Mesothelial cell of epicardium (in vitro differentiated cells): ENCODE measurements at places on chromosomes 6 and 20. TPM values are rescaled to one million over a fixed set of nuclear protein-coding genes. Genes with fewer than 3 reads are reported as not detected.

DNA sequence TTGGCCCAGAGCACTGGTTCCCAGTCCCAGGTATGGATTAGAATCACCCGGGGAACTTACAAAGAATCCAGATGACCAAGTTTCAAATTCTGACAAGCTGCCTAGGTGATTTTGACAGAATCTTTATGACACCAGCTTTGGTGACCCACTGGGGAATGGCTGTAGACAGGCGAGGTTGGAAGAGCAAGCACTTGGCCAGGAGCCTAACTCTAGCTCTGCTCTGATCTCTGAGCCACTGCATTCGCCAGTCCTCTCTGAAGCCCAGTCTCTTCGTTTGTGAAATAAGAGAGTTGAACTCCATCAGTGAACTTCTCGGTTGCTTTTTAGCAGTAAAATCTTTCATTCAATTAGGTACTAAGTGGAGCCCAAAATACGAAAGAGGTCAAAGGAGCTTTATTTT, 161.2 kb downstream of the VEGFA start:
- H3K27me3 ChIP-seq = peaks cover 52% of the 10 kb centered on the region
- H3K36me3 ChIP-seq = no peaks in the 10 kb centered on the region
- H3K4me1 ChIP-seq = peaks cover 27% of the 10 kb centered on the region
- H3K27ac ChIP-seq = no peak overlapping the region
- no peak overlapping the region for H3K4me3 ChIP-seq

DNA sequence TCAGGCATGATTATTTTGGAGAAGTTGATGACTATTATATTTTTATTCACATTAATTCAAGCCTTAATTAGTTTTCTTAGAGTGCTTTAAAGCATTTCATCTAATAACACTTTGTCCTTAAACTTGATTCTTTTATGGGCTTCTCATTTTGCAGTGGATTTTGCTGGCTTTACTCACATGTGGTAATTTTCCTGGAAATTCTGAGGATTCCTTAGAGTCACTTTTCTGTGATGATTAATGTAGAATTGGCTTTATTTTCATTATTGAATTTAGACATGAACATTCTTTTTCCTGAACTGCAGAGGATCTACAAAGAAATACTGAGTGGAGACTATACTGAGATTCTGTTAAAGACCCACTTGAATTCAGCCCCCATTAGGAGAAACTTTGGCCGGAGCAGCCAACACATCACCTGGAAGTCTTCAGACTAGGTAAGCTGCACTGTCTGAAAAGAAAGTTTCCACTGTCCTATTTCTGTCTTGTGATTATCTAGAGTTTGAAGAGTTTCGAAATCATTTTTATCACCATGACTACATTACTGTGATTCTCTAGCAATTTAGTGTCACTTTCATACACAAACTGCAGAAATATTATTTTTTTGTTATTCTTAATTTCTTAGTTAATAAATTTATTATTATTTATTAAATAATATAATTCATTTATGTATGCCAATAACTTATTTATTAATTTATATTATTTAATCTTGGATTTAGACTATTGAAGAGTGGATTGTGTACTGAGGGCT, 1.9 kb downstream of the RFPL4B start:
- H3K4me1 ChIP-seq = peaks cover 9% of the 10 kb centered on the region
- no peaks in the 10 kb centered on the region for H3K27me3 ChIP-seq
- peak overlapping the region; percentile 22 for H3K27ac ChIP-seq
- no peak overlapping the region for H3K4me3 ChIP-seq
- DNase-seq = no peak

SLC4A11 gene
- 1.0 to 2.5 TPM (median 1.9 TPM) in 3 replicates for total RNA-seq

RAET1L gene
- not detected in 3 replicates for total RNA-seq

GRCh38 chr6:22696481-22696880, 127.1 kb downstream of the HDGFL1 start:
- DNase-seq = no peak
- H3K27ac ChIP-seq = no peak overlapping the region
- no peak overlapping the region for H3K4me3 ChIP-seq
- H3K36me3 ChIP-seq = no peaks in the 10 kb centered on the region
- no peaks in the 10 kb centered on the region for H3K27me3 ChIP-seq

DNA sequence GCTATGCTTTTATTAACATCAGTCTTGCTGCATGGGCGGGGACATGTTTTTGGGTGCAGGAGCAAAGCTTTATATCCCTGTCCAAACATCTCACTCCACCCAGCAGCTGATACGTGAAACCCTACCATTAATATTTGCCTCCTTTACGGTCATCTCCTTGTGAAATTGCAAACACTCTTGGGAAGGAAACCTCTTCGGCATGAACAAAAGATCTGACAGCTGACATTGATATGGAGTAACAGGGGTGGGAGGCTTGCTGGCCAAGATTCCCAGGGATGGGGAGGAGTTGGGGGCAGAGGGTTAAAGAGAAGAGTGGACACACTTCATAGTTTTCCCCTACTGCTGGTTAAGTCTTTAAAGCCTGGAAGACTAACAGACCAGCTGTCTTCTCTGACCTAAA, 22.2 kb upstream of the VEGFA start:
- H3K4me1 ChIP-seq = peaks cover 26% of the 10 kb centered on the region
- H3K27ac ChIP-seq = no peak overlapping the region
- peak; percentile 29 for DNase-seq
- no peaks in the 10 kb centered on the region for H3K36me3 ChIP-seq
- H3K4me3 ChIP-seq = no peak overlapping the region

DNA sequence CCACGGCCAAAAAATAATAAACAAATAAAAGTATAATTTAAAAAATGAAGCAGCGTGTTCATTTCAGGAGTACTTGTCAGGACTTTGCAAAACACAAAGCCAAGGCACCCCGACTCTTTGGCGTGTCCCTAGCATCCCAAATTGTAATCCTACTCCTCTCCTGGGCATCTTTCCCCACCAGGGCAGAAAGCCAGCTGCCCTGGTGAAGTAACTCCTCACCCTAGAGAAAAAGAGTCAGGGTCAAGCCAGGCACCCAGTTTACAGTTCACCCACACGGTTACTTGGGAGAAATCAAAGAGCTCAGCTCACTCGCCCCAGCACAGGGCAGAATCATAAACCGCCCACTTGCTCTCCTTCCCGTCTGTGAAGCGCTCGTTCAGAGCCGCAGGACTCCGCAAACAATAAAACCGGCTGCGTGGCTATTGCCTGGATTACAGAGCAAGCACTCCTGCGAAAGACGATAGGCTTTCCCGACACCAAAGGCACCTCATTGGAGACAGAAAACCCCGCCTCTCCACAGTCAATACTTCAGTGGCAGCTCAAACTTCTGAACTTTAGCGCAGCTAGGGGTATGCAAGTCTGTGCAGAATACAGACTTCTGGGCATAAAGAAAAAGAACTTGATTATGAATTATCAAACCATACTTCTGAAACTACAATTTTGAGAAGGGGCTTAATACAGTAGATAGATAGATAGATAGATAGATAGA, 73.0 kb upstream of the NHSL1 start:
- H3K4me1 ChIP-seq = peaks cover 37% of the 10 kb centered on the region
- H3K27ac ChIP-seq = no peak overlapping the region
- H3K27me3 ChIP-seq = no peaks in the 10 kb centered on the region
- H3K36me3 ChIP-seq = no peaks in the 10 kb centered on the region
- H3K4me3 ChIP-seq = no peak overlapping the region

ZBP1 gene
- not detected in 3 replicates for total RNA-seq

GRCh38 chr6:18317850-18318249, 53.5 kb upstream of the DEK start:
- H3K27me3 ChIP-seq = no peaks in the 10 kb centered on the region
- H3K4me1 ChIP-seq = no peaks in the 10 kb centered on the region
- no peak for DNase-seq

MAP7 gene
- 15.1 to 15.5 TPM (median 15.5 TPM) in 3 replicates for total RNA-seq

CFAP206 gene
- 1.0 to 1.6 TPM (median 1.5 TPM) in 3 replicates for total RNA-seq

DNA sequence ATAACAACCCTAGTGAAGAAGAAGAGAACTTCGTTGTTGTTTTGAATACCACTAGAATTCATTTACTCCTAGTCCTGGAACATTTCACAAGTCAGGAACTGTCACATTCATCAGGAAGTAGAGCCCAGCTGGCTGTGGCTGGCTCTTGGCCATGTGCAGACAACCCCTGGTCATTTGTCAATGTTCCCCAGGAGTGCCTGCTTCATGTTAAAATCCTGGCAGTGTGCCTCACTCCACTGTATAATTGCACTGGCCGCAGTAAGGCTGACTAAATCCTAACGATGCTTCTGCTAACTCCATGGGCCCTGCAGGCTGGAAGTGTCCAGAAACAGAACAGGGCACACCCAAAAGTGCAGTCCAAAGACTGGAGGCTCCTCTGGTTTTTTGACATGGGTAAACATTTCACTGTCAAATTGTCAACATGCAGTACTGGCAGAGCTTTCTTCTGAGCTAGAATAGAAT, 41.5 kb upstream of the ADGRF1 start:
- H3K27me3 ChIP-seq = no peaks in the 10 kb centered on the region
- H3K4me1 ChIP-seq = peaks cover 41% of the 10 kb centered on the region
- peak overlapping the region; percentile 75 for H3K27ac ChIP-seq
- H3K4me3 ChIP-seq = no peak overlapping the region
- H3K36me3 ChIP-seq = no peaks in the 10 kb centered on the region
- DNase-seq = peak; percentile 81

EFCAB8 gene
- 0.11 to 0.51 TPM (median 0.47 TPM) in 3 replicates for total RNA-seq

DNA sequence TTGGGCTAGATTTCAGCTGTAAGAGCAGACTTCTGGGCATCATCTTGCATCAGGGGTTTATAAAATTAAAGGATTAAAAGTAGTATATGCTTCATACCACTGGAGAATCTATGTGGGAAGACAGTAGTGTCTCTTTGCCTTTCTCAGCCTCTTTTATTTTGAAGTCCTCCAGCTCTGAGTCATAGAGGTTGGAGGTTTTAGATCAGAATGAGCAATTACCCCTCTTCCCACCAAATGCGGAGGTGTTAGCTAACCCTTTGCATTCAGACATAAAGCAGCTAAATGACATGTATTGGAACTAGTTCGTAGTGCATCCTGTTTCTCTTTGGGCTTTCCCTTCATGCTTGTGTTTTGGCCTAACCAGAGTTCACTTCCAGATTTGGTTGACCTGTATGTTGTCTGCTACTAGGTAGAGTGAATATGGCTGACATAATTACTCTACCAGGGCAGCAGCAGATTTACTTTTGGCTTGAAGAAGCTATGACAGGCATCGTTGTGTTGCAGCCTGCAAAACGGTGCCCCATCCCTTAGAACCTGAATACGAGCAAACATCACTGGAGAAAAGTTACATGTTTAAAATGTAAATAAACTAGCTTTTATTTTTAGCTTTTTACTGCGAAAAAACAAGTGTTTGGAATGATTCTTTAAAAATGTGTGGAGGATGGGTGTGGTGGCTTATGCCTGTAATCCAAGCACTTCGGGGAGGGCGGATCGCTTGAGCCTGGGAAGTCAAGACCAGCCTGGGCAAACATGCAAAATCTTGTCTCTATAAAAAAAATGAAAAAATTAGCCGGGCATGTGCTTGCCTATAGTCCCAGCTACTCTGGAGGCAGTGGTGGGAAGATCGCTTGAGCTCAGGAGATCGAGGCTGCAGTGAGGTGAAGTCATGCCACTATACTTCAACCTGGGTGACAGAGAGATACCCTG, 82.2 kb downstream of the MYO6 start:
- H3K4me1 ChIP-seq = no peaks in the 10 kb centered on the region
- no peaks in the 10 kb centered on the region for H3K27me3 ChIP-seq
- no peak overlapping the region for H3K4me3 ChIP-seq

- H3K4me3 ChIP-seq = no peak overlapping the region
- no peaks in the 10 kb centered on the region for H3K4me1 ChIP-seq
- no peak overlapping the region for H3K27ac ChIP-seq
These were observed 6.9 kb downstream of the SGK2 start for GRCh38 chr20:43565758-43566104.

MDFI gene
- 146 to 149 TPM (median 148 TPM) in 3 replicates for total RNA-seq

DNA sequence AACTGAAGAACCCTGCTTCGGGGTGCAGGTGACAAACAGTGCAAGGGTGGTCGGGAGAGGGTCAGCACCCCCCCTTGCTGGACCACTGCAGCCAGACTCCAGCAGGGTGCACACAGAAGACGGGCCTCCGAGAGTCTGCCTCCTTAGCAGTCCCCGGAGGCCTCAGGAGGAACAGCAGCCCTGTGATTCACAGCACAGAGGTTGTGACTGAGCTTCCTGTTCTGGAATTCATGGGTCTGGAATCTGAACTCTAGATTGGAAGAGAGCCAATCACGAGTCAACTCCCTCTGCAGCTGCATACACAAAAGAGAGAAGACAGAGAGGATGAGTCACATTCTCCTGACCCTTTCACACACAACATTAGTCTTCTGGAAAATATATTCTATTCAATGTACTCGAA, 249.0 kb upstream of the OPRM1 start:
- DNase-seq = no peak
- no peak overlapping the region for H3K27ac ChIP-seq
- no peaks in the 10 kb centered on the region for H3K36me3 ChIP-seq
- H3K27me3 ChIP-seq = no peaks in the 10 kb centered on the region

CDSN gene
- total RNA-seq = not detected in 3 replicates

TCP11 gene
- 0.20 to 0.24 TPM (median 0.20 TPM) in 3 replicates for total RNA-seq

- no peak for DNase-seq
- H3K4me1 ChIP-seq = no peaks in the 10 kb centered on the region
- peaks cover 12% of the 10 kb centered on the region for H3K27me3 ChIP-seq
- H3K27ac ChIP-seq = no peak overlapping the region
- no peaks in the 10 kb centered on the region for H3K36me3 ChIP-seq
These were observed 32.2 kb upstream of the LAMP5 start for GRCh38 chr20:9482180-9482579.

GMDS gene
- total RNA-seq = 34.9 to 39.9 TPM (median 36.7 TPM) in 3 replicates

AHCY gene
- total RNA-seq = 149 to 152 TPM (median 150 TPM) in 3 replicates

- no peaks in the 10 kb centered on the region for H3K27me3 ChIP-seq
- peaks cover 51% of the 10 kb centered on the region for H3K4me1 ChIP-seq
- H3K27ac ChIP-seq = peak overlapping the region; percentile 82
- H3K4me3 ChIP-seq = peak overlapping the region; percentile 3
- H3K36me3 ChIP-seq = peaks cover 20% of the 10 kb centered on the region
These were observed 169.1 kb upstream of the AKAP12 start for GRCh38 chr6:151070631-151071051.
